NCI-H187 (cell line): ENCODE measurements at places on chromosomes 11 and 22.

- DNase-seq: no peak
Observed at GRCh38 chr11:31780480-31780971, 30.6 kb downstream of the PAX6 start.

GRCh38 chr22:42682113-42682851, 33.1 kb upstream of the CYB5R3 start:
- DNase-seq: no peak

GRCh38 chr11:65262776-65263175, 1.0 kb downstream of the POLA2 start:
- no peak for DNase-seq

DNA sequence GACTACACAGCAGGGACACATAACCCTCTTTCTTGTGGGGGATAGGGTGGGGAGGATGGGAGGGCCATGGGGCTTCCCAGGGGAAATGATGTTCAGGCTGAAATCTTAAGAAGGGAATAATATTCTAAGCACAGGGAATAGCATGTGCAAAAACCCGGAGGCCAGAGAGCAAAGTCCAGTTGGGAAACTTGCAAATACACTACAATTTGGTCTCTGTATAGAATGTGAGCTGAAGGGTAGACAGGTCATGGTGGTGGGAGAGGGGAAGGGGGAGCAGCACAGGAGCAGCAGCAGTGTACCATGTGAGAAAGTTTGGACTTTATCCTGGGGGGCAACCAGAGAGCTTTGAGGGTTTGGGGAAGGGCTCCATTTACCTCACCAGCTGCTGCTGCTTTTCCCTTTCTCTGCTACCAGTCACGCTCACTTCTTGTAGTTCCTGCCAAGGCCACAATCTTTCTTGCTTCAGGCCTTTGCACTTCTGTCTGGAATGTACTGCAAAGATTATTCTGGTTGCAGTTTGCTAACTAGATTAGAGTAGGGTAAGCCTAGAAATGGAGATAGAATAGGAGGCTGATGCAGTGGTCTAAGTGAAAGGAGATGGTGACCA, 43.0 kb downstream of the KREMEN1 start:
- DNase-seq: no peak

DNA sequence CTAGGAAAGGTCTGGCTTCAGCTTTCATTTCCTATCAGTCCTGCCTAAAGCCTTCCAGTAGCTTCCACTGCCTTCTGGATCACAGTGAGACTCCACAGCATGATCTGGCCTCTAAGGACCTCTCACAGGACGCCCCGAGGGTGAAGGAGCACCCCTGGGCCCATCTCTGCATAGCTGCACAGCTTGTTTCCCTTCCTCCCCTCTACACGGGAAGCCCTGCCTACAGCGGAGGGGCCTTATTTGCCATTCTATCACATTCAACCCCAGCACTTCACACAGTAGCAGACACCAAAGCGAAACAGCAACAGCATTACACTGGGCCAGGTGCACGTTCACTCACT, 162.3 kb upstream of the GRK3 start:
- DNase-seq: no peak

DNA sequence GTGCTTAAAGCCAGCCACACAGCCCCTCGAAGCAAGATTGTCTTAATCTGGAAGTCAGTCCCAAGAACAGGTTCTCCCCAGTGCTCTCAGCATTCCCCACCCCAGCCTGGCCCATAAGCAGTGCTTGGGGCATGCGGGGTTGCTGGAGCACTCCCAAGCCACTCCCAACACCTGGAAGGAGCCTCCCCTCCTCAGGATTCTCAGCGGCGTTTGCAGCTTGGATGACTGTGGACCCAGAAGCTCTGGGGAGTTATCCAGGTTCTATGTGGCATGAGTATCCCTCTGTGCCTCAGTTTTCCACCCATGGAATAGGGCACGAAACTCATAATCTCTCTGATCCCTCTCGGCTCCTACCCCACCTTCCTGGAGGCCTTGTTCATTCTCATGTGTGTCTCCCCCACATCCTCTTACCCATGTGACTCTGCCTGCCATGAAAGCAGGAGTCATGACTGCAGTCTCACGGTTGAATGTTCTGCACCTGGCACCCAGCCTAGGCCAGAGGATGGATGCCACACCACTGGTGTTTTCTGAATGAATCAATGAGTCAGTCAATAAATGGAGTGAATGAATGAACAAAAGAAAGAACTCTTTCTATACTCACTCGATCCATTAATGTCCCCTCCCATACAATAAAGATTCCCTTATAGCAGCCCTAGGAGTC, 33.4 kb upstream of the WNT7B start:
- DNase-seq: no peak

GRCh38 chr22:31148953-31149627, 8.8 kb upstream of the PLA2G3 start:
- no peak for DNase-seq

DNA sequence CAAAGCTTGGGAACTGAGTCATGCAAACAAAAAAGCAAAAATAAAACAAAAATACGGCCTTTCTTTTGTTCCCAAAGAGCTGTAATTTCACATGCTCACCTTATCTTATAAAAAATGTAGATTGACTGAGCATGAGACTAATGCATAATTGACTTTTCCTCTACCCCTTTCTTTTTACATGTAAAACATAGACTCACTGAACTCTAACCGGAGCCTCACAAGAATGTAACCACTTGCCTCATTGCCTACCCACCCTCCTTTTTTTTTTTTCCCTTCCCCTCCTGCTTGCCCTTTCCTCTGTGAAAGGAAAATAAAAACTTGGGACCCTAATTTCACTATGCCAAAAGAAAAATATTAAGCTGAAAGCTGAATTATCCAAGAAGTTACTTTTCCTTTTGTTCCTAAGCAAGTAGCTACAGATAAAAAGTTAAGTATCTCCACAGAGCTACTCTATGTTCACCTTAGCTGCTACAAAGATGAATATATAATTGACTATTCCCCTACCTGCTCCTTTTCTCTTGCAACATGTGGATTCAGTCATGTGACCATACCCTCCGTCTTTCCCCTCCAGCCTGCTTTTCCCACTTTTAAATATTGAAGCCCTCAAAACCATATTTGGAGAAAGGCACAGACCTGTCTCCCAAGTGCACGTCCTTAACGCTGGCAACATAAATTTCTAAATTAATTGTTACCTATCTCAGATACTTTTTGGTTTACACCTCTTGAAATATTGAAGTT, 39.6 kb upstream of the WEE1 start:
- no peak for DNase-seq

GRCh38 chr11:27386181-27386845, 23.3 kb upstream of the CCDC34 start:
- no peak for DNase-seq

DNA sequence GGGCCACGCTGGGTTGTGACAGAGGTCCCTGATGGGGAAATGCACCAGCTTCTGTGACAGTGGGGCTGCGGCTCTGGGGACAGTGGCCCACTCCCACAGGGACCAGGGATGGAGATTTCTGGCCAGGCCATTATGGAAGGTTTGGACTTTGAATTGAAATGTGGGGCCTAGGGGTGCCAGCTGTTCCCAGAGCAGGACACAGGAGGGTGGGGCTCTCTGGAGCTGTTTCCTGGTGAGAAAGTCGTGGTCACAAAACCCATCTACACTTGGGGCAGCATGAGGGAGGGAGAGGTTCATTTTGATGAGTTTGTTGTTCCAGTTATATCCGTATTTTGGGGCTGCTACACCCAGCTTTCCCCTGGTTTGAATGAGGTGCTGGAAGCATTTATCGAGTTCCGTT, 52.2 kb downstream of the LRP5 start:
- DNase-seq: no peak

GRCh38 chr22:29306835-29307595, 565 bp downstream of the GAS2L1 start:
- DNase-seq: no peak

DNA sequence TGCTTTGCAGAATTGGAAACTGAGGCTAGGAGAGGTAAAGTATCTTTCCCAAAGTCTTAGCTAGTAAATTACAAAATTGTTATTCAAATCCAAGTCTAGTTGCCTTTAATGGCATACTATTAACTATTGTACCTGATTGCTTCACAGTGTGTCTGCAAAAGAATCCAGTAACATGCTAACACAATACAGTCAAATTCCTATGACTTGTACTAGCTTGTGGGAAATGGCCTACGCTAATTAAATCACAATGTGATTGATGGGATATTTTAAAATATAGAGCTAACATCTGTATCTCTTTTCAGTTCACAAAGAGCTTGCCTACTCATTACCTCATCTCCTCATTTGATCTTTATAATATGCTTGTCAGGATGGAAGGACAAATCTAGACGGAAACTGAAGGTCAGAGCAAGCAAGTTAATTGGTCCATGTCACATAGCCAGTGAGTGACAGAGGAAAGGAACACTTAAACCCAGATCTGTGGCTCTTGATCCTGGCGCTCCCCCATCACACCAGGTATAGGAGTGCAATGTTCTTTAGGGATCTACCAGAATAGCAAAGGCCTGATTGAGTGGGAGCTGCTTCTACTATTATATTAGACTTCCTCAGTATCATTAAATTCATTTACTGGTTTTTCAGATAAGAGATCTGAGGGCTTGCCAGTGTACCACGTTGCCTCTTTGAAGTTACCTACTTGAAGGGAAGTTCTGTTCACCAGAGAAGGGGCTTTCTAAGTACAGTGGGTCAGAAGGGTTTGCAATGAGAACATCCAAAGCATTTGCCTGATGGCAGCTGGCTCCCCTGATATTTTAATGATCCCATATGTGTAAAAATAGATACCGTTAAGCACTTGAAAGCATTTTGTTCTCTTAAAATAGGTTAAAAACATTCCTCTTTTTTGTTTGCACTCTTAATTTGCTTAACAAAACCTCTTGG, 213.6 kb upstream of the SESN3 start:
- DNase-seq: no peak

GRCh38 chr11:72627594-72628281, 46.5 kb downstream of the PDE2A start:
- no peak for DNase-seq

DNA sequence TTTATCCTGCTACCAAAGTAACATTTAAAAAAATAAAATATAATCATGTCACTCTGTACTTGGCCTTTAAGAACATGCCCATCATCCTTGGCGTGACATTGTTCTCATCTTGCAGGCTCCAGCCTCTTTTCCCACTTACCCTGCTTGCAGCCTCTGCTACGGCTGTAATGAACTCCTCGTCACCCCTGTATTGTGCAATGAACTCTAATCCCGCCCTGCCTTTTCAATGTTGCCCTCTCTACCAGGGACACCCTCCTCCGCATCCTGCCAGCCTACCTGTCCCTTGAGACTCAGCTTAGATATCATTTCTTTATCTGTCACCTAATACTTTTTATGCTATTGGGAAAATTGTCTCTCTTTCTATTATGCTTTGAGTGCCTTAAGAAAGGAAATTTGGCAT, 12.6 kb upstream of the MMP20 start:
- no peak for DNase-seq

GRCh38 chr11:58576887-58577471, 1.3 kb upstream of the LPXN start:
- no peak for DNase-seq

- no peak for DNase-seq
Observed at GRCh38 chr11:72348250-72348649, 86.1 kb downstream of the CLPB start.

GRCh38 chr11:117583063-117583801, 213.8 kb downstream of the DSCAML1 start:
- DNase-seq: peak; percentile 25

DNA sequence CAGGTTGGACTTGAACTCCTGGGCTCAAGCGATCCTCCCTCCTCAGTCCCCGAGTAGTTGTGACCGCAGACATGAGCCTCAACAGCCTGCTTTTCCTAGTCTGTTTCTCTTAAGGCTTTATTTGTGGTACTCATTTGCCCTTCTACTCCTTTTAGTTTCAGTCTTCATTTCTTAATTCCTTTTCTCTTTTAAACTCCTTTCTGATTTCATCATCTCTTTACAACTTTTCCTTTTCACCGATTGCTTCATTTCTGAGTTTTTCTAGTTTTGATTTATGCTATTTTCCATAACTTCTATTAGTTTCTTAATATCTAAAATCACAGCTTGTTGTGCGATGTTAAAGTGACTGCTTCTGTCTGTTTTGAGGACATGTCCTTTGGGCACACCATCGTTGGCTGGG, 17.3 kb upstream of the MRGPRF start:
- no peak for DNase-seq

DNA sequence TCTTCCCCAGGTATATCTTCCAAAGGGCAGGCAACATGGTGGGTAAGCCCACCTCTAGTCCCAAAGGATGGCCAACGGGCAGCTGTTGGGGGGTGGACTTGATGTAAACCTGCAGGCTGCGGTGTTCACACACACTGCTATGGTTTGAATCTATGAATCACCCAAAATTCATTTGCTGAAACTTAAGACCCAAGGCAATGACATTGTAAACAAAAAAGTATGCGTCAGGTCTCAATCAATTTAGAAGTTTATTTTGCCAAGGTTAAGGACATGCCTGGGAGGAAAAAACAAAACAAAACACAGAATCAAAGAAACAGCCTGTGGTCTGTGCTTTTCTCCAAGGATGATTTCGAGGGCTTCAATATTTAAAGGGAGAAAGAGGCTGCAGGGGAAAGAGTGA, 18.3 kb downstream of the RCN1 start:
- DNase-seq: no peak

DNA sequence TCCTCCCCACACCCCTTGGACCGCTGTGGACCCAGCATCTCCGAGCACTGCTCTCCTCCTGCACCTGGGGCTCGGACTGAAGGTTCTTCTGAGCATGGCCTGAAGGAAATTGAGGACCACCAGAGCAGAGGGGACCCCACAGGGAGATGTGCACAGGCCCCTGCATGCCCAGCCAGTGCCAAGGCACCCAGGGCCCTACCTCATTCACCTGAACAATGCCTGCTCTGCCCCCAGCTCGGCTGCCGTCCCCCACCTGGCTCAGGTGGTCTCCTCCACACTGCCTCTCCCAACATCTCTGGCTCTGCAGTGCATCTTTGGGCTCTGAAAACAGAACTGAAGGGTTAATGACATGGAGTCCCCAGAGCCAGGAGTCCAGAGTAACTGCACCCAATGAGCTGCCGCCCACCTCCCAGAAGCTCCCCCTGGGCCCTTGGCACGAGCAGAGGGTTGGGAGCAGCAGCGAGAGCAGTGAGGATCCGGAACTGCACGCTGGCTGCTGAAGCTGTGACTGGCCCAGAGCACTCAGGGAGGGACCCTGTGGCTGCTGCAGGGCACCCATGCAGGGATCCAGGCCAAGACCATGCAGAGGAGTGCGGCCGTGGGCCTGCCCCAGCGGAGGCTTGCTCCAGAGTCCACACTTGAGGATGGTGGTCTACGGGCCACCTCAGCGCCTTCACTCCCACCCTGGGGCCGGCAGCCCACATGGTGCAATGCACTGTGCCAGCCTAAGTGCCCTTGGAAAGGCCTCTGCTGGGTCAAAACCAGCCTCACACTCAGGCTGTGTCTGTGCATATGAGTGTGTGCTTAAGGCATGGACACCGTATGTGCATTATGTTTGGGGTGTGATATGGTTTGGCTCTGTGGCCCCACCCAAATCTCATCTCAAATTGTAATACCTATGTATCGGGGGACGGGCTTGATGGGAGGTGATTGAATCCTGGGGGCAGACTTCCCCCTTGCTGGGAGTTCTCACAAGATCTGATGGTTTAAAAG, 686.1 kb downstream of the TBC1D22A start:
- DNase-seq: no peak

- DNase-seq: no peak
Observed at GRCh38 chr11:87092567-87092966, 54.8 kb downstream of the TMEM135 start.
